ENCODE measurements at places on chromosomes 2 and 18. TPM values are rescaled to one million over a fixed set of nuclear protein-coding genes. Genes with fewer than 3 reads are reported as not detected.

The DOK6 gene
- total RNA-seq = 0.21 TPM

The LOXHD1 gene
- total RNA-seq = not detected

The TOGARAM2 gene
- 0.17 TPM for total RNA-seq

The GKN1 gene
- not detected for total RNA-seq

DNA sequence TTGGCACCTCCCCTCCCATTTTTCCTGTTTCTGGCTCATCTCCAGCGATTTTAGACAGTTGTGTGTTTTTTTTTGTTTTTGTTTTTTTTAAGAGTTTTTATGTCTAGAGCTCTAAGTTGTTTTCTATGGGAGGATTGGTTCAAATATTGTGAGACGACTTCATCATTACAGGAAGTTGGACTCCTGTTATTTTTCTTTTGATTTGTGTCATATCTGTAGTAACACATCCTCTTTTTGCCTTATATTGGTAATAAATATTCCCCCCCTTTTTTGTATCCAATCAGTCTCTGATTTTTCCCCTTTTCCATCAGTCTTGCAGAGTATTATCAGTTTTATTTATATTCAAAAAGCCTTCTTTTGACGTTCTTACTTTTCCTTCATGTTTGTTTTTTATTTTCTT lies 89.0 kb downstream of the KIAA1328 start:
- no peak for DNase-seq

DNA sequence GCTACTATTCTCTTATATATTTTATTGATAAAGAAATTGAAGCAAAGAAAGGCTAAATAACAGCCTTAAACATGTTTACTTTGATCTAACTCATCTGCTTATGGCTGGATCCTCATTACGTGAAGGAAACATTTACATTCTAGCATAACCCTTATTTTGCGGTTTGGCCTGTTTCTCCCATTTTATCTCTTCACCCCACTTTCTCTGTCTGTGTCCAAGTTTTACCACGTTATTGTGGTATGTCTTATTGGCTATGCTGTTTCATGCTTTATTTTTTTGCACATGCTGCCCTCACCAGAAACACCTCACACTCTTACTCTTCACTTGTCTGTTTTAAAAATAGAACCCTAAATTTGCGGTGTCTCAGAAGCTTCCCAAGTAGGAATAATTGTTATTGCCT lies 78.5 kb downstream of the RPIA start:
- no peak for DNase-seq

DNA sequence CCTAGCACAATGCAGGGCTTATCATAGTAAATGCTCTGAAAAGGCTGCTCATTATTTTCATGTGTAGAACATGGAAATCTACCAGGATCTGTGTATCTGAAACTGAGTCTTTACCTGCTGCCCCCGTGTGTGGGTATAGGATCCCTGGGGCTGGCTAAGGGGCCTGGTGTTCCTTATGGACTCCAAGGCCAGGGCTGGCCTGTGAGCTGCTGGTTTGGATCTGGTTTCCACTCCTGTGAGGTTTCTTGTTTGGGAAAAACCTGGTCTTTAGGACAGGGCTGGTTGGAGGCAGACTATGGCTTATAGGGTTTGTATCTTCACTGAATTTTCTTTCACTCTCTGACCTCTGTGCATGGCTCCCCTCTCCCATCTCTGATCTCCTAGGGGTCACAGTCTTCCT lies 80.8 kb downstream of the DYSF start:
- DNase-seq = no peak

DNA sequence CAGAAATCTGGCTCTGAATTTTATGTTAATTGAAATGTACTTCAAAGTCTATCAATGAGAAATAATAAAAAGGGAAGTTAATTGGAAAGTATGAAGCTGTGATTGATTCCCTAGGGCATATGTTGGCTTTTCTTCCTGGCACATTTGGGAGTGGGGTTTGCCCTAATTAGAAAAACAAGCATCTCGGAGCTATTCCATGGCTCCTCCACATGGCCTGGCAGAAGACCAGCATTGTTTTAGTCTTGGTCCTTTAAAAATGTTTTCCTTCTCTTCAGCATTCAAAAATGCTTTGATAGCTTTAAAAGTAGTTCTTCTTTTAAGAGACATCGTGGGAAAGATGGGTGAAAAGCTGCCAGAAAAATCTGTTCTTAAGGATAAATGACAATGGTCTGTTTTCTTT lies 445.5 kb upstream of the PKDCC start:
- no peak for DNase-seq

GRCh38 chr2:83191316-83191715 lies 1267.8 kb downstream of the SUCLG1 start:
- DNase-seq = no peak

GRCh38 chr2:231427116-231427515 lies 31.6 kb downstream of the B3GNT7 start:
- no peak for DNase-seq

DNA sequence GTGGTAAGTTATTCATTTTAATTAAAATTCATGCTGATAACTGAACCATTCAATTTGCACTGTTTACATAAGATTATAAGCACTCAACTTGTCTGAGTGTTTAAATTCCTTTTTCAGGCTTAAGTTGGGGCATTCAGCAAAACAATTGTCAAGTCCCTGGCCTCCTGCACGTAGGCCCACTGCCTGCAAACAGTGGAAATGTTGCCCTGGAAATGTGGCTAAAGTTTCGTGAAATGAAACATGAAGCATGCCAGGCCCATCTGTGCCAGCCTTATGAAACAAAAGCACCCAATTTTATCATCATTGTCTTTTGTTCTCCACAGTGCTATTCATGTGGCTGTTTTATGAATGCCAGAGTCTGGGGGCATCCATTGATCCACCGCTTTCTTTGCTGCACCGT lies 163.7 kb downstream of the PTGR3 start:
- DNase-seq = no peak
